ENCODE measurements at places on chromosomes 6 and 20. TPM values are rescaled to one million over a fixed set of nuclear protein-coding genes. Genes with fewer than 3 reads are reported as not detected.

Gene LGSN
- polyA plus RNA-seq: not detected

Gene GSTA1
- polyA plus RNA-seq: 118 TPM

Gene GNRH2
- 4.2 TPM for polyA plus RNA-seq

Gene CPXM1
- 19.7 TPM for polyA plus RNA-seq

Gene ATAT1
- 13.0 TPM for polyA plus RNA-seq

Gene DYNLT1
- 264 TPM for polyA plus RNA-seq

DNA sequence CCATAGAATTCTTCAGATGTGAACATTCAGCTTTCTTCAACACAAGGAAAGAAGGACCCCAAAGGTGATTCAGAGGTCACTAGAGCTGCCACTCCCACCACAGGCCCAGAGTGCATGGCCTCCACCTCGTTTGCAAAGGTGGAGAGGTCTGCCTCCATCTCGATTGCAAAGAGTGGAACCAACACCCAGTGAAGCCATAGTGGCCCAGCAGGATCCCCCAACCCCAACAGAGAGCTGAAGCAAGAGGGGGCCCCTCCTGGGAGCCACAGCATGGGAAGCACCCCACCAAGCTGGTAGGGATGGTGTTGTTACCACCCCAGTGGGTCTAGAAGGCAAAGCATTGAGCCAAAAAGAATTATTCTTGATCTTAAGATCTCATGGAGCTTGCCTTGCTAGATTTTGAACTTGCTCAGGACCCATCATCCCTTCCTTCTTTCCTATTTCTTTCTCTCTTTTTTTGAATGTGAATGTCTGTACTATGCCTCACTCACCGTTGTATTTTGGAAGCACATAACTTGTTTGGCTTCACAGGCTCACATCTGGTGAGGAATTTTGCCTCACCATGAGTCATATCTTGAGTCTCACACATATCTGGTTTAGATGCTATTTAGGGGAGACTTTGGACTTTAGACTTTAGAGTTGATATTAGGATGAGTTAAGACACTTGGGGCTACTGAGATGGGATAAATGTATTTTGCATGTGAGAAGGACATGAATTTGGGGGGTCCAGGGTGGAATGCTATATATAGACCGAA, 119.2 kb downstream of the ANKRD60 start:
- DNase-seq: no peak

DNA sequence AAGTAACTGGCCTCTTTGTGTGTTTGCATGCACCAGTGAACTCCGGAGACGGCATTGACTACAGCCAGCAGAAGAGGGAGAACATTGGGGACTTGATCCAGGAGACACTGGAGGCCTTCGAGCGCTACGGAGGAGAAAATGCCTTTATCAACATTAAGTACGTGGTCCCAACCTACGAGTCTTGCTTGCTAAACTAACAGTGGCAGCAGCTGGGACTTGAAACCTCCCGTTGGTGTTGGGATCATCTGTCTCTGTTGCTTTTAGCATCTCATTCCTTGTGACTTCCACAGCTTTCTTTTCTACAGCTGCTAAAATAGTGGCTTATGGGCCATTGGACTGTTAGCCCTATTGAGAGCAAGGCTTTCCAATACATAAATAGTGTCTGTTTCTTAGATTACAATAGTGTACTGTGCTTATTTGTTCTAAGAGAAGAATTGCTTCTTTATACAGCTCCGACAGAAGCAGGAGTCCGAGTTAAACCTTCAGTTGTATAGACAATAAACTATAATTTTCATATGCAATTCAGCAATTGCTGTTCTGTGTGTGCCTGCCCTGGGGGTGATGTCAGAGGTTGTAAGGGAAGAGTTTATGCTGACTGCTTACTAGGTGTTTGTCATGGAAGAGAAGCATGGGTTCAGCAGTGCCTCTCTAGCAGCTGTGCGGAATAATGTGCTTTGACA, 99.6 kb upstream of the QKI start:
- DNase-seq: no peak

DNA sequence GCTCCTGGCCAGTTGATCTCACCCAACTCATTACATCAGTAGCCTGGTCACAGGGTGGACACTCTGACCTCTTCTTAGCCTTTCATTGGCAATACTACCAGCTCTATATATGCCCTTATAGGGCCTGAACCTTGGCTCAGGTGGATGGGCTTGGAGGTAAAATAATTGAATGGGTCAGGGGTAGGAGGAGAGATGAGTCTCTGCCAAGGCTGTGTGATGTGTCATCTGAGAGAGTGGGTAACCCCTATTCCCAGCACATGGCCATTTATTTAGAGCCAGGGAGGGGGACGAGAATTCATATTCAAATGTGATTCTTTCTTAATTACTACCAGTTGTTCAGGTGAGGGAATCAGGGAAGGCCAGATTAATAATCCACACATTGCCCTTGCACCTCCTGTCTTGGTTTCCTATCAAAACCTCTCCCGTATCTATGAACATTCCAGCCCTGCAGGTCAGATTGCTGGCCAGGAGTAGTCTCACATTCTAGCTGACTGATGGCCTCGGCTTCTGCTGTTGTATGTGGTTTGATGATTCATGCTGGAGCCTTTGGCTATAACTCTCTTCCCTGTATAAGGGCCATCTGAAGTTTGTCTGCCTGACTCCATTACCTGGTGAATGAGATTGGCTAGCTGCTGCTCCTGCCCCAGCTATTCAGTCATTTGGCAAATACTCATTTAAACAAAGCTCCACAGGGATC, 13.4 kb downstream of the C20orf173 start:
- DNase-seq: peak; percentile 78

- peak; percentile 81 for DNase-seq
Observed at GRCh38 chr20:62143081-62143956, at the start of the genes PSMA7 and SS18L1. TSS of gene PSMA7 (minus strand) at chr20:62143394. CDS start at chr20:62143303, 91 bp downstream. TSS of gene SS18L1 (plus strand) at chr20:62143769. CDS start at chr20:62143821, 52 bp downstream.

DNA sequence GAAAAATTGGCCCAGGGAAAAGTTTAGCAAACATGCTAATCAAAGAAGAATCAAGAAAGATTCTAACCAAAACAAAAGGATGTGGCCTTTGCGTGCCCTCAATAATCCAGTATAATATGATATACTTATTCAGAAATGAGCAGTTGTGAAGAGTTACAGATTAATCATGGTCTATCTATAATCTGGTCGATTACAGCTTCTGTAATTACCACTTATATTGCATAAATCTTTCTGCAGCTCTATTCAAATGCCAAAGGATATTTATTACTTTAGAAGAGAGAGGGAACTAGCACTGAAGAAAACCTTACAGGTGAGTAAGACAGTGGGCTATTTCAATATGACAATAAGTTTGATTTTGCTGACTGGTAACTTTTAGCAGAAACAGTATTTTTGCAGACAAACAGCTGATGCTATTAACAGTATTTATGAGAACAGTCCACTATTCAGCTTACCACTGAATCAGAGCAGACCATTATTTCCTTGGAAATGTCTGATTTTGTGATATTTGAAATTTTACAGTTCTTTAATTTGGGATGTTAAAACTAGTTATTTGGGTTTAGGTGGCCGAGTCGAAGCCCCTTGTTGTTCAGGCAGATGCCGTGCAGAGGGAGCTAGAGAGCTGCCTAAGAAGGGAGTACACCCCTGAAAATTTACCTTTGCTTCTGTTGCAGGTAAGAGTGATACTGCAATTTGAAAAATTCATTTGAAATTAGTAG, 92.2 kb downstream of the CEP57L1 start:
- DNase-seq: peak; percentile 47

DNA sequence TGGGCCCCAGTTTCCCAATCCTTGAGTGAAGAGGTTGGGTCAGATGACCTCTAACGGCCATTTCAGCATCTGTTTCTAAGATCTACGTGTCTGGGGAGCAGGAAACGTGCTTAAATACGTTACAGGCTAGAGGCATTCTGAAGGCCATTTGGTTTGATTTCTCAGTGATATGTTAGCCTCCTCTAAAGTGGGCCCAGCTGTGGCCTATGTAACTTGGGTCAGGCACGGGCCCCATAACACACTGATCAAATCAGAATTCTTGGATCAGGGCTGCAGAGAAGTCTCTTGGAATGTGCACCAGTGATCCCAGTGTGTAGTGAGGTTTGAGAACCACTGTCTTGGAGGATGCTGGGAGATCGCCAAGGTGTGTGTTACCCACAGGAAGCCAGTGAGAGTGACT, 36.1 kb upstream of the TGM3 start:
- no peak for DNase-seq

GRCh38 chr6:163579111-163579879, 164.8 kb downstream of the QKI start:
- DNase-seq: no peak

GRCh38 chr6:128271011-128271410, 249.4 kb downstream of the PTPRK start:
- no peak for DNase-seq

GRCh38 chr6:106609699-106610098, 19.6 kb downstream of the RTN4IP1 start:
- DNase-seq: peak; percentile 60

DNA sequence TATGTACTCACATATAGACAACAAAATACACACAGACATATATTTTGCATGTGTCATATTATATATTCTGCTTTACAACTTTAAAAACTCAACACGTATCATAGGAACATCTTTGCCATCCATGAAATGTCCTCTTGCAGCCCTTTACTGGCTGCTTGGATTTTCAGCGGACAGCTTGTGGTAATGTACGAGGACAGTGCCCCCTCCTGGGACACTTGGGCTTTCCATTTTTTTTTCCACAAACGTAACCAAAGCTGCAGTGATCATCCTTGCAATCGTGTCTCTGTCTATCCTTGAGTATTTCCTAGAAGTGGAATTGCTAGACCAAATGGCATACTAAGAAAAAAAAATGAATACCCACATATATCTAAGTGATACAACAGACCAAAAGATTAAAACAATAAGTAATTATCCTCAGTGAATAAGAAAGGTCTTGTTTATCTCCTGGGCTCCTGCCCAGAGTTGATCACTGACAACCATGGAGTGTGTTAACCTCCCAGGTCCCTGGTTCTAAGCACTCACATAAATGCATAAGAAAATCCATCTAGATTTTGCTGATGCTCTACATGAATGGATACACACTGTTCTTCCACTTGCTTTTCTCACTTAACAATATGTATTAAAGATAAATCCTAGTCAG, 18.1 kb downstream of the BPI start:
- DNase-seq: peak; percentile 61

- no peak for DNase-seq
Observed at GRCh38 chr6:170305805-170306323, 694 bp upstream of the FAM120B start.

DNA sequence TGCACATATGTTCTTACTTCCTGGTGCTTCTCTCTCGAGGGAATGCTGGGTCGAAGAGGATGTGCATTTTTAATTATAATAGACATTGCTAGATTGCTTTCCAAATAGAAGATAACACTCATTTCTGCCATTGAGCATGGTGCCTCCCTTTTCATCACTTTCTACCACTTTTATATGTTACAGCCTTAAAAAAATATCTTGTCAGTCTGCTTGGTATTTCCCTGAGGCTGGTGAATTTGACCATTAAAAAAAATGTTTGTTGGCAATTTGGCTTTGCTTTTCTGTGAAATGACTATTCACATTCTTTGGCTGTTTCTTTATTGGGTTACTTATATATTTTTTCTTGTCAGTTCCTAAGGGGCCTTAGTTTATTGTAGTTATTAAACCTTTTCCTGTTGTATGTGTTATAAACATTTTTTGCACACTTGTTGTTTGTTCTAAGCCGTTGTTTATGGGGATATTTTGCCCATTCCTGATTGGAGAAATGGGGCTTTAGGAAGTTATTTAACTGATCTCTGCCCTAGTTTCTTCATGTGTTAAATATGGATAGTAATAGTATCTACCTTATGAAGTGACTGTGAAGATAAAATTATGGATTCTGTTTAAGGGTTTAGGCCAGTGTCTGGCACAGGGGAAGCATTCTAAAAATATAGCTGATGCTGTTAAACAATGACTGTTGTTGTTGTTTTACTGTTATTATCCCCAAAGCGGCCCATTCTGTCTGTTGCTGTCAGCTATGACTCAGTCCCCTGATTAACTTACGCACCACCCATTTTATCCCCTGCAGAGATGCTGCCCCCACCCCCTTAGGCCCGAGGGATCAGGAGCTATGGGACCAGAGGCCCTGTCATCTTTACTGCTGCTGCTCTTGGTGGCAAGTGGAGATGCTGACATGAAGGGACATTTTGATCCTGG, 3.8 kb downstream of the DDR1 start:
- DNase-seq: no peak
